Central memory CD4-positive, alpha-beta T cell (primary cell): ENCODE measurements at places on chromosomes 4 and X.

- DNase-seq = no peak
These were observed 21.7 kb downstream of the LETM1 start for GRCh38 chr4:1834047-1834775.

- no peak for DNase-seq
These were observed 78.1 kb upstream of the ADGRA3 start for GRCh38 chr4:22593933-22594332.

DNA sequence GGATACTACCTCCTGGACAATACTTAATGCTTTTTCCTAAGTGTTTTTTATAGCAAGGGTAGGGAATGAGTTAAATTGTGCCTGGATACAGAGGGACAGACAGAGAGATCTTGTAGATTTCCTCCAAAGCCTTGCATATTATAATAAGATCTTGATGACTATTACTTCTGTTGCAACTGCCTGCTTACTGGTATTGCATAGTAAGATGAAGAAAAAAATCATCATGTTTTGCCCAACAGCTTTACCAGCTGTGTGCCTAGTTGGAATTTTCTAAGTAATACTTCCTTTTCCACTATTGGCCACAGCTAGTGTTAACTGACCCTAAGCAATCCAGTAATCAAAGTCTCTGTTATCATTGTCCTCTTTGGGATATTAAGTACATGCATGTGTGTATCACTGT is 139.0 kb downstream of the DCK start:
- no peak for DNase-seq

DNA sequence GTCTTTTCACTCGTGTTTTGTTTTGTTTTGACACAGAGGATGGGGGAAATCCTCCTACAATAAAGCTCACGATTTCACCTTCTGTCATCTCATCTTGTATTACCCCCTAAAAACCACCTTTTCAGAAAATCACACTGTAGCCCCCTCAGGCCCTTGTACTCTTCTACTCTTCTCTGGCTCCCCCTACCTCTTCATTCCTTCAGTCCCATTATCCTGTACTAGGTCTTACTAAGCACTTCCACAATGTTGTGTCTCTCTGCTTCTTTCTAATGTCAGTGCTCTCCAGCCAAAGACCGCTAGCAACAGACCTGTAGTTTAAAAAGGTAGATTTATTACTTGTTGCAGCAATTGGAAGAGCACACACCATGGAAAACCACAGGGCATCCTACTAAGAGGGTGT is 30.0 kb upstream of the RNF128 start:
- DNase-seq = no peak

DNA sequence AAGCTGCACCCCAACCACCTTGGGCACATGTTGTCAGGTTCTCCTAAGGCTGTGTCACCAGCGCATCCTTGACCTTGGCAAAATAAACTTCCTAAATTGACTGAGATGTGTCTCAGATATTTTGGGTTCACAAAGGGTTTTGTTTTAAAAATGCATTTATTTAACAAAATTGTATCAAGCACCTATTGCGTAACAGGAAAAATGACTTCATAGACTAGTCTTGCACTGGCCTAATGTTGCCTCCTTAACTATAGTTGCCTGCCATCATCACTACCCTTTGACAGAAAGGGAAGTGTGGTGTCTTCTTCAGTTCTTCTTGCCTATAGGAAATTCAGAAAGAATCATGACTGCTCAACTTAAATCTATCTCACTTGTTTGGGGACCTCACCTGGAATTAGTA is 374.2 kb downstream of the SH2D1A start:
- DNase-seq = no peak

GRCh38 chr4:56540826-56541225 is 35.2 kb downstream of the ARL9 start:
- DNase-seq = no peak

DNA sequence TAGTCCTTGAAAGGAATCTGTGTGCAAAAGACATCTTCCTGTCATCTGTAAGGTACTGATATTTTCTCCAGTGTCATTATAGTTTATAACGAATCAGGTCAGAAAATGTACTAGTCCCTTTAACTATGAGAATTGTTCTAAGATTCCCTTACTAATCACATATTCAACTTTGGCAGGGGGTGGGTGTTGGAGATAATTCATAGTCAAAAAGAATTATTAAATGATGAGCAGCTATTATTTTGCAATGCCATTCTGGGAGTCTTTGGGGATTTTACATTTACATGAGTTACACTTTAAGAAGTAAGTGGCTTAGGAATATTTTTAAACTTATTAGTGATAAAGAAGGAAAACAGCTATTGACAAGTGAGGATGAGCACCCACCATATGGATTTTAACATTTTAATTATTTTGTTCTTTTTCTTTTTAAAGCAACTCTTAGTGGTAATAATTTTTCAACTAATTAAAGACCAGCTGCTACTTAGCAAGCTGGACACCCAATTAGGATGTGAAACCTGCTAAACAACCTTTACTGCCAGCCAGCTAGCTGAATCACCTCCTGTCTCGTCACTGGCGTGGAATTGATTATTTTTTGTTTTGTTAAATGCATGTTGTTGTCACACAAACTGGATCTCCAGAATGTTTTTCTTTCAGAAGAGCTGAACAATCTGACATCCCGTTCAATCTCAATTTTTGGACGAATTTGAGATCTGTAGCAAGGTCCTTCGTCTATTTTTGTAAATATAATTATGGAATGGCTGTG is 219.2 kb downstream of the ARAP2 start:
- no peak for DNase-seq

GRCh38 chr4:83112678-83113428 is 1.7 kb downstream of the PLAC8 start:
- DNase-seq = no peak

DNA sequence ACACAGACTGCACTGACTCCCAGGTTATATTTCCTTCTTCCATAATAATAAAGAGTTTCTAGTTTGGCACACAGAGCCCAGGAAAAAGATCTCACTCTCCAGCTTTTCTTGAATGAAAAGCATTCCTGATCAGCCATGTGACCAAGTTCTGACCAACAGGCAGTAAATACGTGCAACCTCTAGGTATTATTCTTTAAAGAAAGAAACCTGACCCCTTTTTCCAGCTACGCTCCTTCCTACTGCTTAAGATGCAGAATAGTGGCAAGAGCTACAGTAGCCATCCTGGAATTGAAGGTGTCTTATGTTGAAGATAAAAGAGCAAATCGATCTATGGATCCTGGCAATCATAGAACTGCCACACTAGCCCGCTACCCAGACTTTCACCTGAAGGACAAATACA is 76.7 kb downstream of the LRBA start:
- no peak for DNase-seq

GRCh38 chr4:15488136-15488535 is 18.5 kb downstream of the CC2D2A start:
- DNase-seq = no peak

DNA sequence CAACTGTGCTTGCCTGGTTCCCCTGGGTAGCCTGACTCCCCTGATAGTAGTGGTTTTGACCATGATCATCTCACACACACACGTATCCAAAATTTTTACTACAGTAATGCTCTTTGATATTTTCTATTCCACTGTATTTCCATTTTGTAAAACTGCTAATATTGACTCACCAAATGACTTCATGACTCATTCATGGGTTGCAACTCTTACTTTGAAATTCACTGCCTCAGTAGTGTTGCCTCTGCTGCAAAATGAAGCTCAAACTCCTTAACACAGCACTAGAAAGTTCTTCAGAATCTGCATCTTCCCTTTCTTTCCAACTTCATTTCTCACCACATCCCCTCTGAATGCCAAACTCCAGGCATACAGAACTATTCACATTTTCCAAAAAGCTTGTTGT is 20.3 kb downstream of the QRFPR start:
- DNase-seq = no peak

GRCh38 chr4:1344696-1345095 is 2.3 kb upstream of the UVSSA start:
- no peak for DNase-seq

GRCh38 chr4:1029529-1029928 is 18.1 kb downstream of the FGFRL1 start:
- DNase-seq = no peak

- DNase-seq = no peak
These were observed 15.5 kb upstream of the HELT start for GRCh38 chr4:185002784-185003183.

GRCh38 chrX:114717921-114718320 is 134.0 kb downstream of the HTR2C start:
- DNase-seq = no peak

- no peak for DNase-seq
These were observed 89.5 kb downstream of the BMP3 start for GRCh38 chr4:81120055-81120454.

GRCh38 chr4:143404555-143404954 is 67.9 kb downstream of the GAB1 start:
- DNase-seq = no peak

DNA sequence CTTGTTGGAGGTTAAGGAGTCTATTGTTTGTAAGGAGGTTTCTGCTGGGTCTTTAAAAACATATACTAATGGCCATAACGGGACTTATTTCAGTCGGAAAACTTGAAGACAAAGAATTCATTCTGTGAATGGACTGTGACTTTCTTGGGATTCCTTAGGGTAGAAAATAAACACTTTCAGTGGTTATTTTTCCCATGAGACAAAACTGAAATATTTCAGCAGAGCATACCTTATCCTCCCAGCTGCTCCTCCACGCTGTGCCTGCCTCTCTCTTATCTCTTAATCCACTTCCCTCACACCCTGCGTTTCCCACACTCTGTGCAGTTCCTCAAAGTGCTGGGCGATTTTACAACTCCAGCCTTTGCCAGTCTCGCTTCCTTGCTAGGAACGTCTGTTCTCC is 47.1 kb upstream of the SORBS2 start:
- DNase-seq = no peak
